Islet precursor cell (in vitro differentiated cells): ENCODE measurements at places on chromosomes 6 and 20.

- no peak for DNase-seq
Observed at GRCh38 chr6:52042141-52042885, 45.1 kb downstream of the PKHD1 start.

DNA sequence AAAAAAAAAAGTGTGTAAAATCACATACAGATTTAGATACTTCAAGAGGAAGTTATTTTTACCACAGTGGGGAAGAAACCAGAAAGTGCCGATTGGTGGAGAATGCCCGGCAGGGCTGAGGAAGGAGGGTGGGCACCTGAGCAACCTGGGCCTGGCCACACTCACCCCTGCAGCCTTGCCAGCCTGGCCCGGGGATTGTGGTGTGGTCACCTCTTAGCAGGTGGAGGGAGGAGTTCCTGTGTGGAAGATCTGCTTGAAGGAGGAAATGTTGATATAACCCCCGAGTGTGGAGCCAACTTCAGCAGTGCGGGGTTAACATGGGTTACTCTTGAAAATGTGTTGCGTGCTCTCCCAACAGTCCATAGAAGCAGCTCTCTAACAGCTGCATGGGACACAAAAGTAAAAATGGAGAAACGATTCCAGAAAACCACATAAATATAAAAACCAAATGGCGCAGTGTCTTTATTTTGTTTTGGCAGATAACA is 14.7 kb downstream of the UST start:
- DNase-seq: no peak

DNA sequence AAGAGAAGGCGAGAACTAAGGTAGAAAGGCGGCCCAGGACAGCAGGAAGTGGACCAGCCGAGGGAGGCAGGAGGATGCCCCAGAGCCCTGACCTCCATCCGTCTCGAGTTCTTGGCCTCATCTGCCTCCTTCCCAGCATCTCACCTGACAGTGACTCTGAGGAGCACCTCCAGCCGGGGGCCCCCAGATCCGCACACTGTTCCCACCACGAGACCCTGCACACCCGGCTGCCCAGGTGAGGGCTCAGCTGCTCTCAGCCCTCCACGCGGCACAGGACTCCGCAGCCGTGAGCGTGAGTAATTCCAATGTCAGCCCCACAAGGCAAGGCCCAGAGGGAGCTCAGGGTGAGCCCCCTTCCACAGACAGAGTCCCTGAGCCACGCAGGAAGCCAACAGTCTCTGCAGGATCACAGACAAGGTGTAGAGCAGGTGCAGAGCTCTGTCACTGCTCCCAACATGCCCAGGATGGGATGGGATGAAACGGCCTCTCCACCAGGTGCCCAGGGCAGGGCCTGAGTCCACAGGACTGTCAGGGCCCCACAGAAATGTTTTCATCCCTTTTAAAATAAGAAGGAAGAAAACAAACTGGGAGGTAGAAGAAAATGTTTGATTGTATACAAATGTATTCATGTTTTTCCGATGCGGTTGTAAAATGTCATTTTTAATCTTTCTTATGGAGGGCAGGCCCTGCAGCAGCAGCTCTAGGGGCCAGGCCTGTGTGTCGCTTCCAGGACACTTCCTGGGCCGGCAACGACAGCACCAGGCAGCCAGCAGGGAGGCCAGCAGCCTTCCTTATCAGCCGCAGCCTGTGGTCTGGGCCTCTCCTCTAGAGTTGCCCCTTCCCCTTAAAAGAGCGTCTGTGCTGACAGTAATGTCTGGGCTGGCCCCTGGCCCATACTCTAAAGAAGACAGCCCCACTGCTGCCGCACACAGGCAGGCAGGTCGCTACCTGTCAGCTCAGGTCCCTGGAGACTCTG is 66.9 kb downstream of the DLL1 start:
- DNase-seq: no peak

GRCh38 chr6:106628658-106629102 is 618 bp downstream of the RTN4IP1 start:
- no peak for DNase-seq

GRCh38 chr6:37366910-37367309 is 13.1 kb downstream of the RNF8 start:
- DNase-seq: no peak

DNA sequence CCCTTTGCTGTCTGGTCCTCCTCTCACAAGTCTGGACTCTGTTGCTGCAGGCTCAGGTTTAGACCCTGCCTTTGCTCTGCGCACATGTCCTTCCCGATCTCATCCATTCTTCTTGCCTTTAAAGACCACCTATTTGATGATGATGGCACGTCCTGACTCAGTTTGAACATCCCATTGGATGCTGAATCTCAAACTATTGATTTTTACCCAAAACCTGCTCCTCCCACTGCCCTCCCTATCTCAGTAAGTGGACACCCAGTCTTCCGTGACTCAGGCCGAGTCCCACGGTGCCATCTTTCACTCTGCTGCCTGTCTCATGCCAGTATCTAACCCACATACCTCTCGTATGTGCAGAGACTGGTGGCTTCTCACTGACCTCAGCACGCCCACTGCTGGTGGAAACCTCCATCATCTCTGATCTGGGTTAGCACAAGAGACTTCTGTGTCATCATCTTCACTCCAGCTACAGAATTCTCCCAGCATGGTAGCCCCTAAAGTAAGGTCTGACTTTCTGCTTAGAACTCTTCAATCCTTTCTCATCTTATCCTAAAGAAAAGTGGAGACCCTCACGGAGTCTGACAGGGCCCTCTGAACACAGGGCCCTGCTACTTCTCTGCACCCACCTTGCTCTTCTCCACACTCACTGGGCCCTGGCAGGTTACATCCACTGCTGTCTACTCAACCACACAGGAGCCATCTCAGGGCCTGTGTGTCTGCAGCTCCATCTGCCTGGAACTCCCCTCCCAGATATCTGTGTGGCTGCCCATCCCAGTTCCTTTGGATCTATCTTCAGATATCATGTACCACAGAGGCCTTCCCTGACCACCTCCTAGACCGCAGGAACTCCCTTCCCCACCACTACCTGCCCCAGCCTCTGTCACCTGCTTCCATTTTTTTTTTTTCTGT is 387.1 kb upstream of the AGPAT4 start:
- DNase-seq: no peak

DNA sequence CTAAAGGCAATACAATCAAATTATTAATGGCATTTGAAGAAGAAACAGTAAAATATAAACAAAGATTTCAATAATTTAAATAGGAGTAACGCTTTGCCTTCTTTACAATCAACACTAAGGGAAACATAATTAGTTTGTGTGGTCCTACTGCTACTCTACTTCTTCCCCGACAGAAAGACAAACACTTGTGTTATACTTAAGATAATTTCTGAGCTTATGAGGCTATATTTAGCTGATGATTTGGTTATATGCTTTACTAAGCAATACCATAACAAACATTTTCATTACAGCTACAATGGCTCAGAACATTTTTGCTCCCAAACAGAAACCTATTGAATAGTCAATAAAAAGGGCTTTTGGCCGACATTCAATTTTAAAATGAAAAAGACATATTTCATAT is 1217.2 kb upstream of the GJE1 start:
- no peak for DNase-seq

GRCh38 chr6:144415014-144415413 is 129.9 kb downstream of the UTRN start:
- DNase-seq: no peak
